ENCODE measurements at places on chromosomes 16 and 17.

- no peak for DNase-seq
These were observed 3.4 kb downstream of the PPP1R9B start for GRCh38 chr17:50146927-50147665.

GRCh38 chr16:75065149-75065505 lies 51.5 kb downstream of the LDHD start:
- DNase-seq: no peak

DNA sequence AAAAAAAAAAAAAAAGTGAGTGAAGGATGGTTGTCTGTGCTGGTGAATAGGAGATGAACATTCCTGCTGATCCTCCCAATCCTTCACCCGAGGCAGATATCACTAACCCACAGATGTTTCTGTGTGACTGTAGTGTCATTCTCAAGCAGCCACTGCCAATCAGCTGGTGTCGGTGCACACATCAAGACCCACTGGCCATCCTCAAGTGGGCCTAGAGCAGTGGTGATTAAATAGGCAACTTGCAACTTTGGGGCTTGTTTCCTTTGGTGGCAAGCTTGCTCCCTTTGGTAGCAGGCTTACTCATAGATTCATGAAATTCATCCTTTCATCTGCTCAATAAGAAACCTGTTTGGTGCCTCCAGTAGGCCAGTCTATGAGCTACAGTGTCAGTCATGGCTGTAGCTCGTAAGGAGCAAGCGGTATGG lies 51.1 kb upstream of the LGALS9 start:
- DNase-seq: no peak

DNA sequence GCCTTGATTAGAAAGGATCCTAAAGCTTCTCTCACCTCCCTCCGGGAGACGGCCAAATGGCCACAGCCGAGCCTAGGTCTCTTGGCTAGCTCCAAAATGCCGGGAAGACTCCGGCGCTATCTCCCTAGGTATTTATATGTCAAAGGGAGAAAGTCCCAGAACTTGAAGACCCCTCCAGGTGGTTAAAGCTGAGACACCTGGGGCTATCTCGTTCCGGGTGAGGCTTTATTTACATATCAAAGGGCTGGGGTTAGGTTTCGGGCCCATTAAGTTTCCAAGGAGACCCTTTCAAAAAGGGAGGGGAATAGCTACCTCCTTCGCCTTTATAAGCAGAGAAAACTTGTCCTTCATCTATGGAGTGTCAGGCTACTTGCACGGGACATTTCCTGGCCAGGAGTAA lies 70.9 kb upstream of the KIFC3 start:
- no peak for DNase-seq
